ENCODE measurements at places on chromosomes 13 and 19. TPM values are rescaled to one million over a fixed set of nuclear protein-coding genes. Genes with fewer than 3 reads are reported as not detected.

GRCh38 chr13:33119856-33120543 is 103.8 kb downstream of the KL start:
- no peak for DNase-seq

The DCT gene
- polyA plus RNA-seq: not detected

GRCh38 chr13:28379371-28380083 is 115.4 kb downstream of the FLT1 start:
- no peak for DNase-seq

DNA sequence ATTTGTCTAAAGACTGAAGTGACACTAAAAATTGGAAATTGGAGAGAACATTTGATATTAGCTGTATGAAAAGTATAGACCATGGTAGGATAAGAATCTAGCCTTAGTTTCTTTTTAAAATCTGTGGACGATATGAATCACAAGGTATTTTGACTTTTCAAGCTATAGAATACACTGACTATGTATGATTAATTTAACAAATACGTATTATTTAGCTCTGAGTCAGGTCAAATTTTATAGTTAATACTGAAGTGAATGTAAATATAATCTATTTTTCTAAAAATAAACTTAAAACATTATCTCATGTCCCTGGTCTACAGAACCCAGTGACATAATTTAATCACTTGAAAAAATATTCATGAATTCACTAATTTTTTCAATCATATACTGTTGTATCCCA is 795.6 kb upstream of the SLITRK1 start:
- no peak for DNase-seq

DNA sequence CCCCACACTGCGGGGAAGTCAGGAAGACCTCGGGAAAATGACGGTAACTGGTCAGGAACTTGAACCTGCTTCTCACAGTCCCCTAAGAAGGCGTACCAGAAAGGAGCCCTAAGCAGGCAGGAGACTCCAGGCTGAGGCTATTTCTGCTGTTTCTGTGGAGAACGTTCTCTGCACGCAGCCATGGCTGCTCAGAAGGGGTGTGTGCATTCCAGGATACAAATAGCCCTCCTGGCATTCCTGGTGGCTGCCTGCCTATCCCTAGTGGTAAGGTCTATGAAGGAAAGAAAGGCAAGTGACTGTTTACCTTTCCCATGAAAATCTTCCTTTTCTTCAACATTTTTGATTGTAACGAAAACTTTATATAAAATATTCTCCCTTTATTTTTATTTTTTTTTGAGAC is 2.5 kb downstream of the SGCG start:
- no peak for DNase-seq

- no peak for DNase-seq
Measured at GRCh38 chr19:31938675-31939074, 406.7 kb upstream of the ZNF507 start.

GRCh38 chr19:22116760-22117159 is 64.5 kb downstream of the ZNF257 start:
- DNase-seq: no peak

GRCh38 chr13:36550177-36550576 is 117.9 kb downstream of the CCNA1 start:
- no peak for DNase-seq

GRCh38 chr13:31045286-31046081 is 113.0 kb downstream of the TEX26 start:
- peak; percentile 82 for DNase-seq

The ZNF100 gene
- 0.76 TPM for polyA plus RNA-seq

The PRR20C gene
- polyA plus RNA-seq: not detected

DNA sequence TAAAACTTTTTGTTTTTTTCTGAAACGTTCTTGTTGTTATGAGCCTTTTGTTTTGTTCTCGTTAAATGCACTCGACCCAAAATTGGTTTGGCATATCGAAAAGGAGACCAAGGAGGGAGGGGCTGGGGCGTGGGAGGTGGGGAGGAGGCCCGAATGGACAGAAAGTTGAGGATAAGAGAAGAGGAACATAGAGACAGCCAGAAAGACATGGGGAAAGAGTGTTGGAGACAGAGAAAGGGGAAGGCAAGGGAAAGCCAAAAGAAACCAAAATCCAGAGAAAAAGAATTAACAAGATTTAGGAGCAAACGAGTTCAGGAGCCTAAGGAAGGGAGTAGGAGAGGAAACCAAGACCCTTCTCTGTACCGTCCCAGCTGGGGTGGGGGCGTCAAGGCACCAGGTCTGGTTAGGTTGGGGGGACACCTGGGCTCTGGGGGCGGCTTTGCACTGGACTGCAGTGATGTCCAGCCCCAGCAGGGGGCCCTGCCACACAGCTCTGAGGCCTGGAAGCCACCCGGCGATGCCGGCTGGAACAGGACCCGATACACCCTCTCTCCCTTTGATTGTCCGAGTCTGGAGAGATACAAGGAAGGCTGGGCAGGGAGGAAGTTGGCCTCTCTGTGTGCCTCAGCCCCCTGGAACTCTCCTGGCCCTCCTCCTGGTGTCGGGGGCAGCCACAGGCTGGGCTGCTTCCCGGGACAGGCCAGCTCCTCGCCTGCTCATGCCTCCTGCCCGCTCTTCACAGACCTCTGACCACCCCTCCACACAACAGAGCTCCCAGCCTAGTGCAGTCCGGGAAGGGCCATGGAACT is 11.6 kb upstream of the ASF1B start:
- peak; percentile 64 for DNase-seq

- DNase-seq: no peak
Measured at GRCh38 chr13:37047846-37048245, 11.6 kb downstream of the SUPT20H start.

DNA sequence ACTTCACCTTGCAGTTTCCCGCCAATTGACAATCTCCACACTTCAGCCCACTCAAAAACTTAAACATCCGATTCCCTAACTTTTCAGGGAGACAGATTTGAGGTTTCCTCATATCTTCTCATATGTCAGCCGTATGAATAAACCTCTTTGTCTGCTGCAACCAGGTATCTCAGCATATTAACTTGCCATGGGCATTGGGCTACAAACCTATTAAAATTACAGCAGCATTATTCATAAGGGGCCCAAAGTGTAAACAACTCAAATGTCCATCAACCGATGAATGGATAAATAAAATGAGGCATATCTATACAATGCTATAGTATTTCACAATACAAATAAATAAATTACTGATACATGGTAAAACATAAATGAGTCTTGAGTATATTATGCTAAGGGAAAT is 179.4 kb upstream of the ATXN8OS start:
- DNase-seq: no peak

- peak; percentile 67 for DNase-seq
Measured at GRCh38 chr13:20902438-20903163, at the start of gene XPO4. Gene XPO4 (minus strand): TSS chr13:20902746. CDS start chr13:20902738, 8 bp downstream.

- DNase-seq: no peak
Measured at GRCh38 chr13:93765062-93765461, 538.5 kb downstream of the GPC6 start.

DNA sequence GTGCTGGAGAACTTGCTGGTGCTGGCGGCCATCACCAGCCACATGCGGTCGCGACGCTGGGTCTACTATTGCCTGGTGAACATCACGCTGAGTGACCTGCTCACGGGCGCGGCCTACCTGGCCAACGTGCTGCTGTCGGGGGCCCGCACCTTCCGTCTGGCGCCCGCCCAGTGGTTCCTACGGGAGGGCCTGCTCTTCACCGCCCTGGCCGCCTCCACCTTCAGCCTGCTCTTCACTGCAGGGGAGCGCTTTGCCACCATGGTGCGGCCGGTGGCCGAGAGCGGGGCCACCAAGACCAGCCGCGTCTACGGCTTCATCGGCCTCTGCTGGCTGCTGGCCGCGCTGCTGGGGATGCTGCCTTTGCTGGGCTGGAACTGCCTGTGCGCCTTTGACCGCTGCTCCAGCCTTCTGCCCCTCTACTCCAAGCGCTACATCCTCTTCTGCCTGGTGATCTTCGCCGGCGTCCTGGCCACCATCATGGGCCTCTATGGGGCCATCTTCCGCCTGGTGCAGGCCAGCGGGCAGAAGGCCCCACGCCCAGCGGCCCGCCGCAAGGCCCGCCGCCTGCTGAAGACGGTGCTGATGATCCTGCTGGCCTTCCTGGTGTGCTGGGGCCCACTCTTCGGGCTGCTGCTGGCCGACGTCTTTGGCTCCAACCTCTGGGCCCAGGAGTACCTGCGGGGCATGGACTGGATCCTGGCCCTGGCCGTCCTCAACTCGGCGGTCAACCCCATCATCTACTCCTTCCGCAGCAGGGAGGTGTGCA is 587 bp downstream of the S1PR4 start:
- peak; percentile 56 for DNase-seq
